ENCODE measurements at places on chromosomes 2 and 18. TPM values are rescaled to one million over a fixed set of nuclear protein-coding genes. Genes with fewer than 3 reads are reported as not detected.
A peak's percentile ranks its signal among the peaks of the same experiment; 100 is the strongest.

DNA sequence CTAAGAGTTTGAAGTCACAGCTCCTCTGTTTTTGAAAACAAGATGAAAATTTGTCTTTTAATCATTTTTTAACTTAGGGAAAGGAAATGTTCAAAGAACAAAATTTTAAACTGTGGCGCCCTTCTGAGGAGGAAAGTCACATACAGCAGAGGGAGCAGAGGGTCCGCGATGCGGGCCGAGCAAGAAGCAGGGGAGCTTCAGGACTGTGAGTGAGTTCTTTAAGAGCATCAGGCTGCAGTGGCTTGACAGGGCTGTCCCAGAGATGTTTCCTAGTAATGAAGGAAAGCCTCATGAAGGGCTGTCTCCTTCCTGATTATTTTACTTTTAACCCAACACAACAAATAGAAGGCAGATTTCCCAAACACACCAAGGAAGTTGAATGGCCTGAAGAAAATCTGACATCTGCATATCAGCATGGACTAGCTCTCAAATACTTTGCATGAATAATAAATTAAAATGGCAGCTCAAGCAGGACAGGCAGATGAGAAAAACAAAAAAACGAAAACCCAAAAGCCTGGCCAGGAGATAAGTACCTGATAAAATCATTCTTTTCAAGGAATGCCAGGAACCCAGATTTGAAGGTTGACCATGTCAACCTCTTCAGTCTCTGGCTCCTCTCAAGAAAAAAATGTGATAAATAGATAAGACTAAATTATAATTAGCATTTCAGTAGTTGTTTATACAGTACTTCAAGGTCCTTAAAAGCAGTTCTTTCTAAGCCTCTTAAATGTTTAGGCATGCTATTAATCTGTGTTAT is 60.8 kb downstream of the SLC40A1 start:
- H3K36me3 ChIP-seq = peaks cover 3% of the 10 kb centered on the region
- no peaks in the 10 kb centered on the region for H3K27me3 ChIP-seq
- no peak overlapping the region for H3K4me3 ChIP-seq
- DNase-seq = no peak

- H3K27ac ChIP-seq = no peak overlapping the region
- DNase-seq = no peak
- peaks cover 17% of the 10 kb centered on the region for H3K4me1 ChIP-seq
- H3K27me3 ChIP-seq = no peaks in the 10 kb centered on the region
- no peaks in the 10 kb centered on the region for H3K36me3 ChIP-seq
Observed at GRCh38 chr18:76569644-76570419, 74.8 kb upstream of the ZNF516 start.

The AGXT gene
- total RNA-seq = 0.51 TPM

The SLC23A3 gene
- total RNA-seq = 5.5 TPM

The GALNT14 gene
- total RNA-seq = 7.4 TPM

DNA sequence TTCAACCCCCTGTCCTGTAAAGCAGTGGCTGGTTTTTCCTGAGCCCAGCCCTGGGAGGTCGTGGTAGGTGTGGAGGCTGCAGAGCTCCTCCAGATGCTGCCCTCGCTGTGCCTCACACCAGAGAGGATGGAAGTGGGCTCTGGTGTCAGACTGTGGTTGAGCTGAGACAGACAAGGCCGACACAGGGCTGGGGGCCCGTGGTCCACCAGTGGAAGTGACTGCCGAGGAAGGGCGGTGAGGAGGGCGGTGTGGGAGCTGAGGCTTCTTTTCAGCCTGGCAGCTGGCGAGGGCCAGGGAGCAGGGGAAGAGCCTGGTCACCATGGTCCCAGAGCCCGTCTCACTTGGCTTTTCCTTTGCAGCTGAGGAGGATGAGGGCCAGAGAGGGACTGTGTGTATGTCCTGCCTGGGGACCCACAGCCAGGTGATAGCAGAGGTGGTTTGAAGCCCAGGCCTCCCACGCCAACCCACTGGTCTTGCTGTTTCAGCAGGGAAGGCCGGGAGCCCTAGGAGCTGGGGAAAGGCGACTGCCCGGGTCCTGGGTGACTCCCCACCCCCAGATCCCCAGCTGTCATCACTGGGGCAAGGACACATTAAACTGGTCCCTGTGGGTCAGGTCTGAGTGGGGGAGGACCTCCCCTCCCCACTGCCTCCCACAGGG is 8.5 kb downstream of the SFTPB start:
- H3K27ac ChIP-seq = no peak overlapping the region
- no peaks in the 10 kb centered on the region for H3K27me3 ChIP-seq
- DNase-seq = no peak
- H3K36me3 ChIP-seq = peaks cover 7% of the 10 kb centered on the region
- no peak overlapping the region for H3K4me3 ChIP-seq

GRCh38 chr2:225074366-225074765 is 32.1 kb upstream of the DOCK10 start:
- no peak overlapping the region for H3K27ac ChIP-seq
- no peak overlapping the region for H3K4me3 ChIP-seq
- H3K4me1 ChIP-seq = peaks cover 4% of the 10 kb centered on the region

- DNase-seq = no peak
- H3K4me3 ChIP-seq = no peak overlapping the region
Observed at GRCh38 chr2:157172866-157173578, 84.5 kb upstream of the GALNT5 start.

GRCh38 chr2:72999729-73000725 is 71.5 kb downstream of the SFXN5 start:
- H3K27me3 ChIP-seq = no peaks in the 10 kb centered on the region
- H3K27ac ChIP-seq = no peak overlapping the region
- DNase-seq = no peak
- no peak overlapping the region for H3K4me3 ChIP-seq
- peaks cover 9% of the 10 kb centered on the region for H3K4me1 ChIP-seq

- H3K36me3 ChIP-seq = peaks cover 42% of the 10 kb centered on the region
- no peak for DNase-seq
- no peaks in the 10 kb centered on the region for H3K27me3 ChIP-seq
- H3K4me1 ChIP-seq = no peaks in the 10 kb centered on the region
- H3K4me3 ChIP-seq = no peak overlapping the region
Observed at GRCh38 chr2:151481744-151482143, 72.0 kb downstream of the RIF1 start.

DNA sequence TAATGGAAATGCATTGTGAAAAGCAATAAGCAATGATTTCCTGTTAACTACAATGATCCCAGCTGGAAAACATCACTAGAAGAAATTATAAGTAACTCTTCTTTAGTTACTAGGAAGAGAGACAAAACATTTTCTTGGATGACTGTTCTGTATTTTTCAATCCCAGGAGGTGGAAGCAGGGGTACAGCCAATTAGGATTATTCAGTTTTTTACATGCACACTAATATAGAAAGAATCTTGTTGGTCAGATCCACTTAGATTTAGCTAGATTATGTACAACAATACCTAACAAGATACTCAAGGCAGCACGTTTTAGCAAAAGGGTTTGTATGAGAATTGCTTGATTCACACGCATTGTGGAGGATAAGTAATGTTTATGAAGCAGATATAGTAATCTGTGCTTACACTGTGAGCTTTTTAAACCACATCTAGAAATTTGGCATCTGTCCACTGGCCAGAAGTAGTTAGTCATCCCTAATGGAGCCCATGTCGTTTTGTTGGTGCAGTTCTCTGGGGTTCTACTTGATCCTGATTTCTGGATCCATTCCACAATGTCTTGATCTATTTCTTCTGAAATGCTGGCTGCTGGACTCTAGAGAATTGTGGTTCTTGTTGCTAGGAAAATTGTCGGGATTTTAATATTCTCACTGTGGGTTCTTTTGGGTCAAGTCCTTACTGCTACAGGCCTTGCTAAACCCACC is 199.7 kb downstream of the ADCYAP1 start:
- H3K4me1 ChIP-seq = no peaks in the 10 kb centered on the region
- no peak overlapping the region for H3K4me3 ChIP-seq
- no peaks in the 10 kb centered on the region for H3K36me3 ChIP-seq
- no peak overlapping the region for H3K27ac ChIP-seq

The CFAP65 gene
- 2.1 TPM for total RNA-seq

The SP100 gene
- total RNA-seq = 41.8 TPM

The RIF1 gene
- 48.7 TPM for total RNA-seq

GRCh38 chr18:2662990-2663389 is 7.5 kb downstream of the SMCHD1 start:
- peaks cover 8% of the 10 kb centered on the region for H3K4me1 ChIP-seq
- H3K4me3 ChIP-seq = no peak overlapping the region
- H3K36me3 ChIP-seq = peaks cover 21% of the 10 kb centered on the region
- no peak overlapping the region for H3K27ac ChIP-seq
- DNase-seq = no peak
- H3K27me3 ChIP-seq = no peaks in the 10 kb centered on the region

The ERBB4 gene
- total RNA-seq = 5.3 TPM

DNA sequence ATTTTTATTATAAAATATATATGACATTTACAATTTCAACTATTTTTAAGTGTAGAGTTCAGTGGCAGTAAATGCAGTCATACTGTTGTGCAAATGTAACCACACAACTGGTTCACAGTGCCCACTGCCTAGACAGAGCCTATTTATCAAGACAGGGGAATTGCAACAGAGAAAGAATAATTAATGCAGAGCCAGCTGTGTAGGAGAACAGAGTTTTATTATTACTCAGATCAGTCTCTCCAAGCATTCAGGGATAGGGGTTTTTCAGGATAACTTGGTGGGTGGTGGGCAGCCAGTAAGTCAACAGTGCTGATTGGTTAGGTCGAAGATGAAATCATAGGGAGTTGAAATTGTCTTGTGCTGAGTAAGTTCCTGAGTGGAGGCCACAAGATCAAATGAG is 200.3 kb downstream of the NYAP2 start:
- H3K27ac ChIP-seq = no peak overlapping the region
- H3K4me1 ChIP-seq = no peaks in the 10 kb centered on the region
- no peaks in the 10 kb centered on the region for H3K27me3 ChIP-seq
- H3K36me3 ChIP-seq = no peaks in the 10 kb centered on the region
- no peak for DNase-seq

The PNPT1 gene
- 29.0 TPM for total RNA-seq

DNA sequence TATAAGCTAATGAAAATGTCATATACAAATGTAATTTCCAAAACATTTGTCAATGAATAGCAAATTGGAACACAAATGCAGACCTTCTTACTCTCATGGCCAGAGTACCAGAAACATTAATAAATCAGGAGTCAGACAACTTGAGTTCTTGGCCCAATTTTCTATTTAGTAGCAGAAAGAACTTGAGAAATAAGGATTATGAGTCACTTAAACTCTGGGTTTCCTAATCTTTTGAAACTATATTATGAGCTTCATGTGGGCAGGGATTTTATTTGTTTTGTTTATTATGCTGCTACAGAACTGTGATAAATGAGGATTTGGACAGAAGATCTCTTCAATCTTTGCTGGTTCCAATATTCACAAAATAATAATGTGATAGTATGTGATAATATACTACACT is 686.7 kb downstream of the NR4A2 start:
- no peak overlapping the region for H3K27ac ChIP-seq
- H3K27me3 ChIP-seq = no peaks in the 10 kb centered on the region
- H3K36me3 ChIP-seq = no peaks in the 10 kb centered on the region
- DNase-seq = no peak
- H3K4me3 ChIP-seq = no peak overlapping the region

GRCh38 chr2:134738141-134738870 is 19.5 kb upstream of the TMEM163 start:
- H3K27me3 ChIP-seq = peaks cover 4% of the 10 kb centered on the region
- H3K4me3 ChIP-seq = no peak overlapping the region
- DNase-seq = no peak
- H3K4me1 ChIP-seq = peaks cover 3% of the 10 kb centered on the region

GRCh38 chr18:80126797-80127196 is 17.7 kb downstream of the ADNP2 start:
- peaks cover 22% of the 10 kb centered on the region for H3K4me1 ChIP-seq
- no peak overlapping the region for H3K27ac ChIP-seq
- DNase-seq = no peak
- H3K4me3 ChIP-seq = no peak overlapping the region
- H3K27me3 ChIP-seq = no peaks in the 10 kb centered on the region

GRCh38 chr2:11862049-11862448 is 115.6 kb downstream of the LPIN1 start:
- H3K36me3 ChIP-seq = peaks cover 7% of the 10 kb centered on the region
- H3K27ac ChIP-seq = no peak overlapping the region
- peaks cover 23% of the 10 kb centered on the region for H3K4me1 ChIP-seq
- no peaks in the 10 kb centered on the region for H3K27me3 ChIP-seq

The EXOC6B gene
- total RNA-seq = 46.1 TPM

The OST4 gene
- 401 TPM for total RNA-seq

The PSMA8 gene
- not detected for total RNA-seq

The KCNS3 gene
- total RNA-seq = 5.3 TPM

The GPR39 gene
- total RNA-seq = 4.1 TPM

GRCh38 chr2:96247009-96247408 is 18.8 kb downstream of the TMEM127 start:
- peaks cover 1% of the 10 kb centered on the region for H3K36me3 ChIP-seq
- peaks cover 29% of the 10 kb centered on the region for H3K4me1 ChIP-seq
- DNase-seq = no peak
- no peak overlapping the region for H3K4me3 ChIP-seq

The BMPR2 gene
- 32.1 TPM for total RNA-seq

DNA sequence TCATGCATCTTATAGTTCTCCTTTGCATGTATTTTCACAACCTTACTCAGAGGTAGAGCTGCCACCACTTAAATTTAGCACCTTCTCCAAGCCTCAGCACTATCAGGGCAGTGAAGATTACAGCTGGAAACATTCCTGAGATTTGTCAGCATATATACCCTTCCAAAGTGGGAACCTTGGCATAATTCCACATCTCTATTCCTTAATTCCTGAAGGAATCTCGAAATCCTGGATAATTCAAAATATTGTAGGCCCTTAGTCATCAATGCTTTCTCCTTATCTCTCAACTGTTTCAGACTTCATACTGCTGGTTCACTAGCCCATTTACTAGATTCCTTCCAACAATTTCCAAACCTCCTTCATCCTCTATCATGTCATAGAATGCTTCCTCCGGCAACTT is 87.4 kb downstream of the ITSN2 start:
- H3K27ac ChIP-seq = no peak overlapping the region
- no peak for DNase-seq
- H3K36me3 ChIP-seq = peaks cover 5% of the 10 kb centered on the region
- H3K4me1 ChIP-seq = no peaks in the 10 kb centered on the region
- no peaks in the 10 kb centered on the region for H3K27me3 ChIP-seq

DNA sequence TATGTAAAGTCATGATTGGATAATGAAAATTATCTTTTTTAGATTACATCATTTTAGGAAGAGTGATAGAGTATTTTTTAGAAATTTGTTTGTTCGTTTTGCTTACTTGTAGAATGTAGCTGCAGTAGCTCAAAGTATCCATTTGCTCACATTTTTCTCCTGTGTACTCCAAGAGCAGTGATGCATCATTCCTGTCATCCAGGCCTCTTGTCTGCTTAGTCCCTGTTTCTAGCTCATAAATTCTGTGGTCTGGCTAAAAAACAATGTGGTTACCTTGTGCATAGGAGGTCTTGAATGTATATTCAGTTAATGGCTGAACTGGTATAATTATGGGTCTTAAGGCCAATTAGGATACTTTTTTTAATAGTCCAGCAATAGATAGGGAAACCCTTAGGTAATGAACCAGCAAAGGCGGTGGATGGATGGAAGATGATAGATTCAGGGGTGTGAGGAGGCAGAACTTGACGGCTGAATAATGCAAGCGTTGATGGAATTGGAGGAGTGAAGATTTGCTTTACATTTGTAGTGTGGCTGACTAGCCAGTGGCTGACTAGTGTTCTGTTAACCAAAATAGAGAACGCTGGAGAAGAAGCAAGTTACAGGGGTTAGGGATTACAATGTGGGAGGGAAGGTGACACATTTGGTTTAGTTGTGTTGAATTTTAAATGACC is 145.0 kb downstream of the ZNF407 start:
- DNase-seq = no peak
- H3K27ac ChIP-seq = peak overlapping the region; percentile 19
- H3K4me1 ChIP-seq = peaks cover 9% of the 10 kb centered on the region
- H3K27me3 ChIP-seq = no peaks in the 10 kb centered on the region
- H3K4me3 ChIP-seq = no peak overlapping the region

- H3K27ac ChIP-seq = no peak overlapping the region
- H3K4me3 ChIP-seq = no peak overlapping the region
- no peak for DNase-seq
- H3K27me3 ChIP-seq = no peaks in the 10 kb centered on the region
- peaks cover 31% of the 10 kb centered on the region for H3K36me3 ChIP-seq
Observed at GRCh38 chr2:231277962-231278361, 79.5 kb downstream of the ARMC9 start.

All from type B pancreatic cell (in vitro differentiated cells).